ENCODE measurements at places on chromosomes 6 and 20.

DNA sequence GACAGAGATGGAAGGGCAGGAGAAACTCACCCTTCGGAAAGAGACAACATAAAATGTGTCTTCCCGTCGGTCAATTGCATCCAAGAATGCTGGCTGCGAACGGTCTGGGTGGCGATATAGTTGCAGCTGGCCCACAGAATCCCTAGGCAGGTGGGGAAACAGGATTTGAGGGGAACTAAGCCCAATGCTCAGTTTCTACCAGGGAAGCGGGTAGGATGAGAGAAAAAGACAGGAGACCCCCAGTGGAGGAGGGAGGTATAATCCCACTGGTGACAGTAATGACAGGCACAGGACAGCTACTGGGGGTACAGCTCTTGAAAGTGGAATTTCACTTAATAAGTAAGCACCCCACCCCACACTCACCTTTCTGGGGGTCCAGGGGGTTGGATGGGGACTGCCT is 7.5 kb upstream of the TNXB start:
- no peak for DNase-seq

DNA sequence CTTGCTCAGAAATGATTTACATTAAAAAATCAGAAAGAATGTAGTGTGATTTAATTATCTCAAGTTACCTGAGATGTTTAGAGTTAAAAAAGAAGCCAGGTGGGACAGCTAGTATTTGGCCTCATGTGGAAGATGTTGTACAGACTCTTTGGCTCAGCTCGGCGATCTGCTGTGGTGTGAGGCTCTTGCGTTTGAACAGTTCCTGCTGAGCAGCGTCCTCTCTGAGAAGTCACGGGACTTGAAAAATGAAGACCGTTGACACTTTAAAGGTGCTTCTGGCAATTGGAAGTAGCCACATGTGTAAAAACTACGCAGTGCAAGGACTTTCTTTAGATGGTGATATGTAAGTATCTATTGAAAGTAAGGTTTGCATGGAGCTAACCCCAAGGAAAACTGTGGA is 169.0 kb downstream of the BACH2 start:
- DNase-seq, result no peak

DNA sequence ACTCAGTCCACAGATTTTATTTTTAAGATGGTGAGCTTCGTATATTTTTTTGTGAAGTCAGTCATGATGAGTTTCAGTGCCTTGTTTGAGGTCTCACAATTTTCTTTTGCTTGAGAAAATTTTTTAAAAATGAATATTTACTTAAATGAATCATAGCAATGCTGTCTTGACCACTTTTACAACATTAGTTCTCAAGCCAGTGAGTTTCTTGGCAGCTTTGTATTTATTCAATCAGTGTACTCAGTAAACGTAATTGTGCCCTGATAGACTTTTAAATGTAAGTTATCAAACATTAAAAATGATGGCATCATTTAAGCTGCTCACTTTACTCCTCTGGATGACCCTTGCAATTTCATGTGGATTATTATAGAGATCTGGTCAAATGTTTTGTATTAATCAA is 261.4 kb downstream of the KHDC1L start:
- DNase-seq, result no peak

GRCh38 chr6:169269180-169270076 is 15.8 kb upstream of the THBS2 start:
- DNase-seq, result peak; percentile 26

DNA sequence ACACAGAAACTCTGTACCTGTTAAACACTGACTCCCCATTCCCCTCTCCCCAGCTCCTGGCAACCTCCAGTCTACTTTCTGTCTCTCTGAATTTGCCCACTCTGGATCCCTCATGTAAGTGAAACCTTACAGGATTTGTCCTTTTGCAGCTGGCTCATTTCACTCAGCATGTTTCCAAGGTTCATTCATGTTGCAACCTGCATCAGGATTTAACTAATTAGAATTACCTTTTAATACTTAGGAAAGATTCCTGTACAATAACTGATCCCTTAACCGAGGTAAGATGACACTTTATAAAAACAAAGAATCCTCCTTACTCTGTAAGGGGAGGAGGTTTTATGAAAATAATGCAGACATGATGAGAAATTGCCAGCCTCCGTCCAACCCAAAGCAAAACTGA is 113.1 kb upstream of the MTHFD1L start:
- no peak for DNase-seq

GRCh38 chr20:36493801-36494114 is 47.6 kb upstream of the MYL9 start:
- no peak for DNase-seq

GRCh38 chr6:70686548-70687133 is 19.0 kb downstream of the SMAP1 start:
- no peak for DNase-seq

DNA sequence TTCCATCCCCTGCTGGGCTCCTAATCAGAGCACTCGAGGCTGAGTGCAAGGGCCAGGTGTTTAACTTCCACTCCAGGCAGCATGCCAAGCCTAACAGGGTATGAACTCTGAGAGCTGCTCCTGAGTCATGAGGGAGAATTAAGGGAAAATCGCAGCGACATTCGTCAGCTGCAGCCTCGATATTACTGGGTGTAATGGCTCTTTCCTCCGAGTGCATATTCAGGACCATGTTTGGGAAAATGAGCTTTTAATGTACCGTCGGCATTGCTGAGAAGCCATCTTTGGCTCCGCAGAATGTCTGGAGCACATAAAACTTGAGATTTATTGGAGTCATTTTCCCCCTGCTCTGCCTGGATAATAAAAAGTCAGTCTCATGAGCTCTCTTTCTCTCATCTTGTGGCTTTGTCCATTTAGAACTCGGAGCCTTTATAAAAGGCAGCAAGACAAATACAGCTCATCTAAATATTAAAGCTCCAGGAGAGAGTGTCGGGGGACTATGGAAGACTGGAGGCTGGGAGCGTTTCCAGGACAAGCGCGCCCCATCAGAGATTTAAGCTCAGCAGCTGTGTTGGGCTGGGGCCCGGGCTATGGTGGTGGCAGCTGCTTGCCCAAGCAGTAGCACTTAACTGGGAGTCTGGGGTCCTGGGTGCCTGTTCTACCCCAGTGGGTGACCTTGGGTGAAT is 103.7 kb downstream of the TOX2 start:
- DNase-seq, result peak; percentile 63

DNA sequence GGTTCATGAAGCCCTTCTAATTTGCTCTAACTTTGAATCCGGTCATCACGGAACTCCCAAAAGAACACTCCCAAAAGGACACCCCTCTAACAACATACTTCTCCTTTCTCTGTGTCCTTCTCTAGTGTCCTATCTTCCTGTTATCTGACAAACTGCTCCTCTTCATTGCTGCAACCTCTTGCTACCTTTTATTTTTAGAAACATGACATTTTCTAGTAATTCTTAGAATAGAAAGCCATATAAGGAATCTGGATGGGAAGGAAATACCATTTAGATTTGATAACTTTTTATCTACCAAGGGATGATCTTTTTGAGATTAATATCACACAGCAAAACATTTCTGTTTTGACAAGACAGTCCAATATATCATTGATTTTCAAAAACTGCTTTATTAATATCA is 63.1 kb downstream of the COL12A1 start:
- DNase-seq, result no peak

GRCh38 chr20:19940988-19941460 is 76.1 kb upstream of the NAA20 start:
- DNase-seq, result no peak

DNA sequence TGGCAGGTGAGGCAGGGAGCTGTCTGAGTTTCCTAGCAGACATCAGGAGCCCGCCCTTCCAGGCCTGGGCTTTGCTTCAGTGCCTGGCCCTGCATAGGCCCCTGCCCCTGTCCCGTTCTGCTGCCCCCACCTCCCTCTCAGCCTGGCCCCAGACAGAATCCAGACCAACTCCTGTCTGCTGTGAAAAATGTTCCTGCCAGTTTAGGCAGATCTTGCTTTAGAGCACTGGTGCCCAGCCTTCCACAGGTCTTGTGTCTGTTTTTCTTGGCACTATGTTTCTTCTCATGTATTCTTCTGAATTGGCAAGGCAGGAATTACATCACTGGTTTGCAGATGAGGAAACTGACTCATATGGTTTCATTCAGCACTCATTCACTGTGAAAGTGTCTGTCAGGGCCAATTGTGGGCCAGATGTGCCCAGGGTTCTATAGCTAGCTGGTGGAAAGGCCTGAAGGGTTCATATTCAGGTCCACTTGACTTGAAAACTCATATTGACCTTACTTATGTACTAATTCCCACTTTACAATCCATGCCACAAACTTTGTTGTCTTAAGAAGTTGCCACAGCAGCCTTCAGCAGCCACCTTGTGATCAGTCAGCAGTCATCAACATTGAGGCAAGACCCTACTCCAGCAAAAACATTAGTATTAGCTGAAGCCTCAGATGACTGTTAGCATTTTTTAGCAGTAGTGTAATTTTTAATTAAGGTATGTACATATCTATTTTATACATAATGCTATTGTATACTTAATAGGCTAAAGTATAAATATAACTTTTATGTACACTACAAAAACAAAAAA is 40.5 kb downstream of the HLA-F start:
- peak; percentile 24 for DNase-seq

DNA sequence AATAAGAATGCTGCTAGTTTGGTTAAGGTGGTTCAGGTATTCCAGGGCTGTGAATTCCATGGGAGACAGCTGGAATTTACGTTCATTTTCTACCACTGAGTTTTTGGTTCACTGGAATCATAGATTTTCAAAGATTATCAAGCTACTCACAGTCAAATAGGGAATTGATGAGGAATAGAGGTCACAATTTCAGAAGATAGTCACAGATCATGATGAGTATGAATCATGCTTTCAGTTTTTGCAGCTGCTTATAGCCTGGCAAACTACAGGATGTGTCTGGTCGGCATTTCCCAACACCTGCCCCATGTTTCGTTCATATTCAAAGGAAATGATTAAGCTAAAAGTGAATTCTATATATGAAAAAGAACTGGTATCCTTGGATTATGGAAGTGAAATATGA is 58.7 kb downstream of the BCKDHB start:
- no peak for DNase-seq

- no peak for DNase-seq
Measured at GRCh38 chr6:27163834-27164233, 83.7 kb upstream of the PRSS16 start.

GRCh38 chr20:38092260-38092857 is 58.8 kb downstream of the RPRD1B start:
- DNase-seq, result no peak

DNA sequence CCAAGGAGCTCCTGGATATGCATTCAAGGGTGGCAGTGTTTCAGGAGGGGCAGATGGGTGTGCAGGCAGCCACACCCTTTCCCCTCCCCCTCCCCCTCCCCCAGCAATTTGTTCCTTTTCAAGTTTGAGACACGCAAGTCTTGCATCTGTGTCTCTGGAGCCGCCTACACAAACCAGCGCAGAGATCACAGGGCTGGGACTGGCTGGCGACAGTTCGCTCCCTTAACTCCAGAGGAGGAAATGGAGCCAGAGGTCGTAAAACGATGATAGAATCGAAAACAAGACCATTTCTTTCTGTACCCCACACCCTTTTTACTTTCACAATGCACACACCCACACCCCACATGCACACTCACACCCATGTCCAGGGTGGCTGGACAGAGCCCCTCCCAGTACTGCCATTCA is 163.1 kb downstream of the LY86 start:
- DNase-seq, result no peak

DNA sequence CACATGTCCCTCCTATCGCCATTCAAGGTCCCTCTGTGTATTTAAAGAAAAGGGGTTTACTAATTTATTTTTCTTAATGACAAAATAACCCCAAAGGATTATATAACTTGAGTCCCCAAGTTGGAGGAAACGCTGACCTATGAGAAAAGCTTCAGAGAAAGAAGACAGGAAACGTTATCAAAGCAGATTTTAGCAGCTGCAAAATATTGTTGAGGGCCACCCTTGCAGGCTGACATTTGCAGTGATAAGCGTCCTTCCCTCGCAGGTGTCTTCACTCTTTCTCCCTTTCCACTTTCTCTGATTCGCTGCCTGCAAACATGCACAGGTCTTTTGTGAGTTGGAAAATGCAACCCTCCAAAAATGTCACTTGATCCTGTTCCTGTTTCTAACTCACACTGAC is 103.2 kb upstream of the RIPOR2 start:
- DNase-seq, result no peak

DNA sequence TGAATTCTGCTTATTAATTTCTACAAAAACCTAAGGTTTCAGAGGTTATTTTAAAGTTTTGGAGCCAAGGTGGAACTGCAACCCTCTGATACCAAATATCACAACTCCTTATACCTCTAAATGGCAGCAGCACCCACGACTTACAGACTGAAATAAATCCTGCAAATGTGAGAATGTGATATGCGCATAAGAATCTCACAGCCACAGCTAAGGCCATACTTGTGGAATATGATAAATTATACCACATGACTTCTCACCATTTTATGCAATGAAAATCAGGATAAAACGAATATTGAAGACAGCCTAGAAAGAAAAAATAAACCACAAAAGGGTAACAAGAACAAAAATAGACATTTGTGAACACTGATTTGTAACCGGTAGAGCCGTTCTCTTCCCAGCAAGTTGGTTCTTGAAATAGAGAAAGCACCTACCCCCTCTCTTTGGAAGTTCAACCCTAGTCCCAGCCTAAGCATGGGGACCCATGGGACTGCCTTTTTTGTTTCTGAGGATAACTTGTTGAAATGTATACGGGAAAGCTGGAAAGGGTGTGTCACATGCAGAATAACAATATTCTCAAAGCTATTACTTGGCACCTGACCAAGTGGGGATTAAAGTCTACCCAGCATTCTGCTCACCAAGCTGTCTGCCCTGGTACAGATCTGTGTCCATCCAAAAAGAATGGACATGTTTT is 47.1 kb upstream of the MCM9 start:
- DNase-seq, result no peak

DNA sequence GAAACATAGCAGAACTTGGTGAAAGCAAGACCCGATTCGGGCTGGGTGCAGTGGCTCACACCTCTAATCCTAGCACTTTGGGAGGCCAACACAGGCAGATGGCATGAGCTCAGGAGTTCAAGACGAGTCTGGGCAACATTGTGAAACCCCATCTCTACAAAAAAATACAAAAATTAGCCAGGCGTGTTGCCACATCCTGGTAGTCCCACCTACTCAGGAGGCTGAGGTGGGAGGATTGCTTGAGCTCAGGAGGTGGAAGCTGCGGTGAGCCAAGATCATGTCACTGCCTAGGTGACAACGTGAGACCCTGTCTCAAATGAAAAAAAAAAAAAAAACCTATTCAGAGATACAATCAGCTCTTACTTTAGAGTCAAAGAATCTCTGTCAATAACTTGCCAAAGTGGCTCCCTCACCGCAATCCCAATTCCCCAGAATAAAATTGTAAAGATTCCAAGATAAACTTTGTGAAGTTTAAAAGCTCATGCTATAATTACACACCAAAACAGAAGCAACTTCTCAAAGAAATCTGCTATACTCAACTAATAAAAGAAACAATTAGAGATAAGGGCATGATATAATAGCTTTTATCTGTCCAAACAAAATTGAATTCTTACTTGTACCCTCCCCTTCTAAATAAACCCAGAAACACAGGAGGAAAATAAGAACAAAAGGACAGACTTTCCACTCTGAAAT is 33.6 kb downstream of the CDK19 start:
- DNase-seq, result no peak

GRCh38 chr6:113433335-113433991 is 423.7 kb upstream of the MARCKS start:
- peak; percentile 78 for DNase-seq

GRCh38 chr6:160132297-160132637 is 10.7 kb downstream of the SLC22A1 start:
- no peak for DNase-seq

- no peak for DNase-seq
Measured at GRCh38 chr6:26507658-26508057, 7.6 kb downstream of the BTN1A1 start.

All from fibroblast of skin of left biceps (primary cell).